Activated naive CD4-positive, alpha-beta T cell (primary cell): ENCODE measurements at places on chromosomes 4 and X.

DNA sequence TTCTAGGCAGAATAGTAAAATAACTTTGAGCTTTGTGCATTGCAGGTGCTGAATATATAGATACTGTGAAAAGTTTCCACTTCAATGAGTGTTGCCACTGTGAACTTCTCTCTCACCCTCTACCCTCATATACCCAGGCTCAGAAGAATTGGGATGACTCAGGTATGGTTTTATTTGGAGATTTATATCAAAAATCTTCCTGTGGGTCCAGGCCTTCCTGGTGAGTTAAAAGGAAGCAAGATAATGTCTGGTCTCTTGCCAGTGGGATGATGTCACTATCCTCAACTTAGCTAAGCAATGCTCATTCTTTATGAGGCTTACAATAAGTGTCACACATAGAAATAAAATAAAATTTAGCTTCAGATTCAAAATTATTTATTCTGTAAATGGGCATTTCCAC, 153.3 kb upstream of the TENT5D start:
- DNase-seq: no peak

DNA sequence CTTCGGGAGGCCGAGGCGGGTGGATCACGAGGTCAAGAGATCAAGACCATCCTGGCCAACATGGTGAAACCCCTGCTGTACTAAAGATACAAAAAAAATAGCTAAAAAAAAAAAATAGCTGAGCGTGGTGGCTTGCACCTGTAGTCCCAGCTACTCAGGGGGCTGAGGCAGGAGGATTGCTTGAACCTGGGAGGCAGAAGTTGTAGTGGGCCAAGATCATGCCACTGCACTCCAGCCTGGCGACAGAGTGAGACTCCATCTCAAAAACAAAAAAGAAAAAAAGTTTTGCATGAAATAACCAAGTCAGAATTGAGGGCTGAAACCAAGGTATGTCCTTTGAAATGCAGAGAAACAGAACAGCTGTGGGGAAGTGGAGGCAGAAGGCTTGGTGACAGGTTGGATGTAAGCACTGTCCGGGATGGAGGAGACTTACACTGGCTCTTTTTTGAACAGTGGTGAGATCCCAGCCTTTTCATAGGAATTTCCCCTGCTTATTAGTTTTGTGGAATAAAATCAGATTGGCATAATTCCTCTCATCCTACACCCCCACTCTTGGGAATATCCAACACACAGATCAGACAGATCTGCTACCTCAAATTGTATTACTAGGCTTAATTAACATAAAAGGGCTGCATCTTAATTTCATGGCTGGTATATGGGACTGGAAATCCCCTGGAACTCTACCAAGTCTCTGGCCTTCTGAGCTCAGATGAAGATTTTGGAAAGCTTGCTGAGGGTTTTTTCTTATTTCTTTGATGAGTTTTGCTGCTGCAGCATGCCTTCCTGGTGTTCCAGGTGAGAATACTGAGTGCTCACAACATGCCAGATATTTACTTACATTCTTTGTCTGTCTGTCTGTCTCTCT, 18.8 kb upstream of the C4orf36 start:
- DNase-seq: no peak

- no peak for DNase-seq
Observed at GRCh38 chrX:52015794-52016193, 53.2 kb downstream of the MAGED4B start.

- DNase-seq: no peak
Observed at GRCh38 chrX:96112689-96113088, 572.0 kb upstream of the DIAPH2 start.

DNA sequence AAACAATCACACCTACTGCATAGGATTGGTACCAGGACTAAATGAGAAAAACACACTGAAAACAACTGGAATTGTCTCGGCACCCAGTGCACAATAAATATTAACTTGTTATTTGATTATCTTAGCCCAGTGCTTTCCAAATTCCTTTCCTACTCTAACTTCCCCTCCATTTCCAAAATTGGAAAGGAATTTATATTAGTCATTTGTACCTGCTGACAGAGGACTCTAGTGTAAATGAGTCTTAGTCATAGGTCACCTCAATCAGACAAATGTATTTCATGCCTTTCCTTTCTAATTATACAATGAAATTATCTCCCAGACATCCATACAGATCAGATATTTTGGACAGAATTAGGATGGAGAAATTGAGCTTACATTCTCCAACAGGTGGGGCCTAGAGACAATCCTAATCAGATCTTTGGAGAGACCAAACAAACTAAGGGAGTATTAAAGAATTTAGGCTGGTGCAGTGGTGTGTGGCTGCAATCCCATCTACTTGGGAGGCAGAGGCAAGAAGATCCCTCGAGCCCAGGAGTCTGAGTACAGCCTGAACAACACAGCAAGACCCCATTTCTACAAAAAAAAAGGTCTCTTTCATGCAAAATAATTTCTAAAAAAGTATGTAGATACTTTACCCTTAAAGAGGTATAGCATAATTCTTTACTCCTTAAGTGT, 10.1 kb downstream of the SH3D19 start:
- no peak for DNase-seq
